ENCODE measurements at places on chromosomes 3 and 15. TPM values are rescaled to one million over a fixed set of nuclear protein-coding genes. Genes with fewer than 3 reads are reported as not detected.

Gene SLC9C1
- not detected for total RNA-seq

GRCh38 chr15:67189326-67190051 is 65.0 kb downstream of the AAGAB start:
- DNase-seq, result no peak

DNA sequence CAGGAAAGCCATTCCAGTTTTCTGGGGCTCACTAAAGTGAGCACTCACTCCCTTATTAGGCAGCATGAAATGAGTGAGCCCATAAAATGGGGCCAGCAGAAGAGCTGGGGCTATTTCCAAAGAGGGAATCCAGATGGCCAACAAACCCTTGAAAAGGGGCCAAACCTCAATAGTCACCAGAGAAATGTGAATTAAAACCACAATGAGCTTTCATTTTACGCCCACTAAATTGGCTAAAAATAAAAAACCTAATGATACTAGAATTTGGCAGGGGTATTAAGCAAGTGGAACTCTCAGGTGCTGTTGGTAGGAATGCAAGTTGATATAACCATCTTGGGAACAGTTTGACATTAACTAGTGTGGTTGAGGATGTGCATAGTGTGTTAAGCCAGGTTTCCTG is 42.1 kb upstream of the RAF1 start:
- DNase-seq, result peak; percentile 88

DNA sequence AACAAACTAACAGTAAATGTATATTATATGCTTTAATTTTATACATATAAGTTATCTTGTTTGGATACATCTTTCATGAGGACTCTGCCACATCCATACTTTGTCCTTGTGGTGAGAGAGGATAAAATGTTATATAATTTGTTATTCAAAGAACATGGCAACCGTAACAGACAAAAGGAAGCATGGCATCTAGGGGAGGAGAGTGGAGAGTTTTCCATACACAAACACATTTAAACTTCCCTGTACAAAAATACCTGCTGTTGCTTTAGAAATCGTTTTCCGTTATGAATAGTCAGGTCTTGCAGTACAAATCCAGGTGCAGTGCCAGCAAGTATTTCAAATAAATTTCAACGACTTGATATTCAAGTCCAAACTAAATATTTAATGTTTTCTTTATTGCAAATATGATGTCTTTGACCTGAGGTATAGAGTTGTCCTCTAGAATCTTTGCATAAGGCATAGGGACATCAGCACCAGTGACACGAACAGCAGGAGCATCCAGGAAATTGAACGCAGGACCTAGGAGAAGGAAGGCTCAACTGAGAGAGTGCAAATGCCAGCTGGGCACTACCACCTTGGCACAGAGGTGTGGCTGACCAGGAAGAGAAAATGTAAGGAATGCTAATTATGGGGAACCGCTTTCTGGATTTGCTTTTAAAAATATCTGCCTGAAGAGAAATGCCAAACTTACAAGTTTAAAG is 5.8 kb downstream of the PDHB start:
- DNase-seq, result no peak

DNA sequence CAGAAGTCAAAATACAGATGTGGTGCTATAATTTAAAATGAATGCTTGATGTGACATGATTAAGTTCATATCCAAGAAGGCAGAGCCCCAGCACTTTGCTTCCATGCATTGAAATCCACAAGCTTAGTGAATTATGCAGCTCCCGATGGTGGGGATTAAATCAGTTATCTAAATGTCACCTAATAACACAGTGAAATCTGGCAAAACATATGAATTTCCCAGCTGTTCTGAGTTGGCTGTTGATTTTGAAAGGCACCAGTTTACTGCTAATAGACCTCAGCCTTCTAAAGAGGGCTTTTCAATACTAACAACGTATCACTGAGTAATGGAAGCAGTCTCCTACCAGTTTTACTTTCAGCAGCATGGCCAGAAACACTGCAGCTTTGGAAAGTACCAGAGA is 19.8 kb upstream of the CRBN start:
- DNase-seq, result no peak

Gene ST8SIA2
- total RNA-seq, result 9.0 TPM

DNA sequence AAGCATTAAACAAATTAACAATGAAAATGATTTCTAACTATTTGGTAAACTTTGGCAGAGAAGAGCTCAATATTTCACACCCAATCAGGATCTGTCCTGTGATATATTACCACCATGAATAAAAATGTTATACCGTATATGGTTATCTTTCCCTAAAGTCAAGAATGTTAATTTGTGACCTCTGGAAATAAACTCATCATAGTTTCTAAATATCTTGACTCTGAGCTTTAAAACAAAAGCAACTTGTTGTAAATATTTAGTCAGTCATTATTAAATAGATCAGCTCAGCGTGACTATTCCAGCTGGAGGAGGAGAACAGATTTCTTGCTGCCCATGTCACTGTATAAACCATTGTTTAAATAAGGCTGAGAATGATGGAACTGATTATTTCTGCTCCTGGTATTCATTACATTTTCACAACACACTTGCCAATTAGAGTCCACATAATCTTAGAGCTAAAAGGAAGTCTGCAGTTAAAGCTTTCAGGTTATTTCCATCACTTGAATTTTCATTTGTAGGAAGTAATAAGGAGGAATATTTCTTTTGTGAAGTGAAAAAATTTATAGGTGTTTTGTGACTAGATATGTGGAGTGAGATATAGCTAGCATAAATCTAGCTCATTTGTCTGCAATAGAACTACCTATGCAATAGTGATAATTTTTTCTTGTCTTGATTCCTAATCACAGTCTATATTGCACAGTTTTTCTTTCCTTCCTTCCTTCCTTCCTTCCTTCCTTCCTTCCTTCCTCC is 106.5 kb upstream of the P2RY1 start:
- no peak for DNase-seq

DNA sequence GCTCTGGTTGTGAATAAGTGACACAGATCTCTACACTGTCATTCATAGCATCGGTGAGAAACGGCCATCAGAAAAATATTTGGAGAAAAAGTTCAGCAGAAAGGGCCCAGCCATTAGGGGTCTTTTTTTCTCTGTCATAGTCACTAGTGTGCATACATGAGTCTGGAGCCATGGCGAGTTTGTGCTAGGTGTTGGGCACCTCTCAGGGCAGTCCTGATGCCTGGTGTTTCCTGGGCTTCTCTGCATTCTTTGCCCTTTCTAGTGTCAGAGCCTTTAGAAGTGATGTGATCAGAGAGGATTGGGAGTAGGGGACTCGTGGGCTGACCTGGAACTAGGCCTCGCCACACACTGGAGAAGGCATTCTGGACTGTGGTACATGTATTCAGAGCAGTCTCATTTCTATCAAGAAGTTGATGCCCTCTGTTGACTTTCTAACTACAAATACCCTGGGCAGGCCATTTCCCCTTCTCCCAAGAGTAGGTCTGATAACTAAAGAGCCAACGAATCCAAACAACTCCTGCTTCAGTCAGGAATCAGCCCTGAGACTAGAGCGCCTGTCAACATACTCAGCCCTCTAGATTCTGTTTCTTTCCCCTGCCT is 1.6 kb downstream of the KY start:
- DNase-seq, result no peak

DNA sequence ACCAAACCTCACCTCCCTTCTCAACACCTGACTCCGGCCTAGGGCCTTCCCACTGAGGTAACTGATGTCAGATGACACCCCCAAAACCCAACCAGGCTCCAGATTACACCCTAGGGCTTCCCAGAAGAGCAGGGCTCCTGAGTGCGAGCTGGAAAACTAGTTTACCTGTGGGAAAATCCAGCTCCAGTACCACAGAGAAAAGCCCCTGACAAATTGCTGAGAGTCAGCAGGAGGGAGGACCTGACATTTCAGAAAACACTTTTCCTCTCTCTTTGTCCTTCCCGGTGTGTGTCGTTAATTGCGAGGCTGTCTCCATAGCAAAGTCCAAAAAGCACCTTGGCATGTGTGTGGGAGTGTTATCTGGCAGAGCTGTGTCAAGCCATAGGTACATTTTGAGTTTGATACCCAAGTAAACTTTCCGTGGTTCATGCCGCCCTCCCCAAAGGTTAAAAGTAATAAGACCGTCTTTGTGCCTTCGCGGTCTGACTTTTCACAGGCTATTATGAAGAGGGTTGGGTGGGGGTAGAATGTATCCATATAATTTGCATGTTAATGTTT is 79.8 kb upstream of the FNDC3B start:
- no peak for DNase-seq

Gene OR5H15
- not detected for total RNA-seq

GRCh38 chr3:14458434-14459275 is 56.2 kb downstream of the SLC6A6 start:
- no peak for DNase-seq

Gene BNC1
- total RNA-seq, result 13.7 TPM

Gene GOLGA8G
- total RNA-seq, result not detected

GRCh38 chr3:9167222-9167621 is 82.2 kb downstream of the SRGAP3 start:
- no peak for DNase-seq

- DNase-seq, result peak; percentile 12
Observed at GRCh38 chr3:112979244-112979832, 4.4 kb upstream of the CD200R1 start.

Gene TSC22D2
- 99.4 TPM for total RNA-seq

Gene LYSMD2
- 4.9 TPM for total RNA-seq

DNA sequence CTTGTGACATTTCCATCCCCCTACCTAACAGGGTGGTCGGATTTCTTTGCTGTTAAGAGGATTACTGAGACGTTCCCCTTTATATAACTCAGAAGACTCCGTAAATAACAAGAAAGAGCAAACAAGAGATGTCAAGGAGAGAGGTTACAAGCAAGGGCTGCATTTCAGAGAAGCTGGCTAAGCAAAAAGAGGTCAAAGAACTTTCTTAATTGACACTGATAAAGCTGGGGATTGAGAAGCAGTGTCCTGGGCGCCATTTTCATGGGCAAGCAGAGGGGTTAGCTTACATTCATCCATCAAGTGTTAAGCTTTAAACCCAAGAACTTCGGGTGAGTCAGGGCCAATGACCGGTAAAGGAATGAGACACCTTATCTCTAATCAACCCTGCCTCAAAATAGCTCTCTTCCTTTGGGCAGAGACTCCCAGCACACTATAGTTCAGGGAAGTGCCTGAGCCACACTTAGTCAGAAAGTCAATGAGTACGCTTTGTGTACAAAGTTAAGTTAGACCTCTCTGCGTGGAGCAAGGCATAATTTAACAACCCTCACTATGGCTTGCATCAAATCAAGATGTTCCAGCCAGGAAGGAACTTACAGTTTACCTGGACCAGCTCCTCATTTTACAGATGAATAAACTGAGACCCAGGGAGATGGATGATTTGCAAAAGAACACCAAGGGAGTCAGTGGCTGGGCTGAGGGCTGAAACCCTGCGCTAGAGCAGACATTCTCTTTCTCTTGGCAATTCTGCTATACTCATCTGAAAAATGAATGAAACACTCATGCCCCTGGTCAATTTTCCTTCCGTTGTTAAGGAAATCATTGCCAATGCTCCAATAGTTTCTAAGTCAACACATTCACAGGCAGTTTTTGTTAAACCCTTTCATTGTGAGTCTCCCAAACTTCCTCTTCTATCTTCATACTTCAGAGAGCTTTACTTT is 44.6 kb downstream of the CCNL1 start:
- peak; percentile 81 for DNase-seq

DNA sequence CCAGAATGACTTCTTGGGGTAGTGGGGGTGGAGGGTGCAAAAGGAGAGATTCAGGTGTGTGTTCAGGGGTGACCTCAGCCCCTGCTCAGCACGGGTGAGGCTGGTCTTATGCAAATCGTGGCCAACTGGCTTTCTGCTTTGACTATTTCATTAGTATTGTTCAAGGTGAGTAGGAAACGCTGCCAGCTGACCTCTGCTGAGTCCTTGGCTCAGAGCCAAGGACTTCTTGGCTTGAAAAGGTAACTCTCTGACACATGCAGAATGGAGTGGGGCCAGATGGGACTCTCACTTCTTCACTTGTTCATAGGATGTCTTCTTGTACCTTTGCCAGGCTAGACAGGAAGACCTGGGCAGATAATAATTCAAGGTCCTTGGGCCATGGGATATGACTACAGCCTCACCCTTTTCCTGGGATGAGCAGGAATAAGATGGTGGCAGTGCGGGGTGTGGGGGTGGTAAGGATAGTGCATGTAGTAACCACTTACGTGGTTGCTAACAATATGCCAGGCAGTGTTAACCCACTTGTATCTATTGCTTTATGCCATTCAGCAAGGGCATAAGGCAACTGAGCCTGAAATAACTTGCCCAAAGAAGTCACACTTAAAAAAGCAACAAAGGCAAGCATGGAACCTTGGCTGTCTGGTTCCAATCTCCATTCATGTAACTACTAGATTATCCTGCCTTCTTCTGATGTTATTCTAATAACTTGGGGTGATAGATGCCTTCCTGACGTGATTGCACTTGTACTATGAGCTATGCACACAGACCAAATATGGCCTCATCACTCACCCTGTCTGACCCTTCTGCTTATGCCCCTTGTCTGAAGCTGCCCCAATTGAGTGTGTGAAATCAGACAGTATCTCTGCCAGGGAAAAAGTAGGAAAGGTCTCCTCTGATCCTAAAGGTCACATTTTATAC is 193.1 kb downstream of the NR1D2 start:
- no peak for DNase-seq

DNA sequence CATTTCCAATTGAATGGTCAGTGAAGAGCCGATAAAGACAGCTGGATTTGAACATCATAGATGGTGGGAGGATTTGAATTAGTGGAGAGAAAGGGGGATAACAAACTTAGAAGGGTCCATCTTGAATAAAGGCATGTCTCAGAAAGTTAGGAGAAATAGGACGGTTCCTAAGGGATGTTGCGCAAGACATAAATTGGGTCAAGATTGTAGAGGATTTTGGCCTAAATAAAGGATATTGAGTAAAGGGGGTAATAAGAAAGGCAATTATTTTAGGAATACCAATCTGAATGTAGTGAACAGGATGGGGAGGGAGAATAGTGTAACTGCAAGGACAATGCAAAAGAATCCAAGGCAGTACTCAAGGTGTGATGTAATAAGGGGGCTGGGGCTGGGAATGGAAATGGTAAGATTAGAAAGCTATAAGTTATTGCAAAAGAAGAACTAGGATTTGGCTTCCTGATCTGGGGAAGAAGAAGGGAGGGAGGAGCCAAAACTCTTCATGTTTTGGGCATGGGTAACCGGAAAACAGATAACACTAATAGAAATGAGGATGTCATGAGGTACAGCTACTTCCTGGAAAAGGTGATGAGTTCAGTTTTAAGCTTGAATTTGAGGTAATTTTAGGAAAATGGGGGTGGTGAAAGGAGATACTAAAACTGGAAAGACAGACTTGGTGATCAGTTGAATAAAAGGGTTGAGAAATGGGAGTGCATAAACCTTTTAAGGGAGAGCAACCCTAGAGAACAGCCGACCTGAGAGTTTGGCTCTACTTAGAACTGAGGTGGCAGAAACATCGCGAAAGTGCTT is 17.3 kb upstream of the TRPC1 start:
- no peak for DNase-seq

- no peak for DNase-seq
Observed at GRCh38 chr3:61371123-61371522, 119.9 kb upstream of the FHIT start.

GRCh38 chr3:37262816-37263393 is 88.5 kb upstream of the LRRFIP2 start:
- DNase-seq, result peak; percentile 57

GRCh38 chr15:35444557-35445204 is 101.3 kb downstream of the DPH6 start:
- peak; percentile 30 for DNase-seq

Gene FRMD4B
- 9.2 TPM for total RNA-seq

Gene LDHAL6B
- not detected for total RNA-seq

- DNase-seq, result no peak
Observed at GRCh38 chr3:107384428-107384827, 7.2 kb downstream of the CCDC54 start.

Data from astrocyte (in vitro differentiated cells and primary cell).